ENCODE measurements at places on chromosomes 2 and 18. TPM values are rescaled to one million over a fixed set of nuclear protein-coding genes. Genes with fewer than 3 reads are reported as not detected.

The TMEM37 gene
- not detected for total RNA-seq

The KIAA2012 gene
- not detected for total RNA-seq

The SERPINB11 gene
- not detected for total RNA-seq

The PPP4R1 gene
- total RNA-seq, result 107 TPM

The ACMSD gene
- total RNA-seq, result not detected

The EIF5B gene
- 27.1 TPM for total RNA-seq

The ACOXL gene
- total RNA-seq, result not detected

The LRRC30 gene
- total RNA-seq, result not detected

The TCF23 gene
- total RNA-seq, result not detected

The GRHL1 gene
- total RNA-seq, result 1.3 TPM

The LCT gene
- not detected for total RNA-seq

The FAM237A gene
- not detected for total RNA-seq

The HRH4 gene
- total RNA-seq, result under 0.01 TPM

DNA sequence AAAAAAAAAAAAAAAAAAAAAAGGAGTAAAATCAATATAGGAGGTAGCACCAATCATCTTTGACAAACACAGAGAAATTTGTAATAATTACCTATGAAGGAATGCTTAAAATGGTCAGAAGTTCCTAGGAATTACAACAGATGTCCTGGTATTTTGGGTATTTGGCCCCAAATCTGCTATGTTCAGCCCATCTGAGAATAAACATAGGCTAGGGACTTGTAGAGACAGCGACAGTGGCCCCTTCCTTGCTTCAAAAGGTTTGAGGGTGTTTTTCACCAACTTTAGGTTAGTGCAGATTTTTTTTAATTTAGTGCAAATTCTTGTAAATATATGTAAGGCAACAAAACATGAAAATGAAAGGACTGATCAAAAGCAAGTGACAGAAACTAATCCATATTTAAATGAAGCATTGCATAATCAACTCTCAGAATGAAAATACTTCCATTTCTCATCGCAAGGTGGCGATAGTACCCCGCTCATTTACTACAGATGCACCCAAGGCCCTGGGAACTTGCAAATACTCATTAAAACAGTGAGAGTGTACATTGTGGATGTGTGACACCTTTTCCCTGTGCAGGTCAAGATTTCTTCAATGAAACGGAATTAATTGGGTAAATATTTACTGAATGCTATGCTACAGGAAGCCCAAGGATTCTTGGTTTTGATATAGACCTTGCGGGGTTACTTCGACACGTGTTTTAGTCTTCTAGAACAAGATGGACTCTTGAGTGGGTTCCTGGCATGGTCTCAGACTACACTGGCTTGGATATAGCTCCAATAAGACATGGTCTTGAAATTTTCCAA is 44.6 kb downstream of the FAM124B start:
- peak; percentile 78 for DNase-seq

- DNase-seq, result no peak
These were observed 975.1 kb downstream of the BCL11A start for GRCh38 chr2:59578349-59578748.

GRCh38 chr2:173002751-173003541 is 72.7 kb upstream of the MAP3K20 start:
- DNase-seq, result no peak

GRCh38 chr2:43540021-43540779 is 55.6 kb downstream of the THADA start:
- DNase-seq, result peak; percentile 97

- no peak for DNase-seq
These were observed 43.3 kb upstream of the AAK1 start for GRCh38 chr2:69686813-69687212.

DNA sequence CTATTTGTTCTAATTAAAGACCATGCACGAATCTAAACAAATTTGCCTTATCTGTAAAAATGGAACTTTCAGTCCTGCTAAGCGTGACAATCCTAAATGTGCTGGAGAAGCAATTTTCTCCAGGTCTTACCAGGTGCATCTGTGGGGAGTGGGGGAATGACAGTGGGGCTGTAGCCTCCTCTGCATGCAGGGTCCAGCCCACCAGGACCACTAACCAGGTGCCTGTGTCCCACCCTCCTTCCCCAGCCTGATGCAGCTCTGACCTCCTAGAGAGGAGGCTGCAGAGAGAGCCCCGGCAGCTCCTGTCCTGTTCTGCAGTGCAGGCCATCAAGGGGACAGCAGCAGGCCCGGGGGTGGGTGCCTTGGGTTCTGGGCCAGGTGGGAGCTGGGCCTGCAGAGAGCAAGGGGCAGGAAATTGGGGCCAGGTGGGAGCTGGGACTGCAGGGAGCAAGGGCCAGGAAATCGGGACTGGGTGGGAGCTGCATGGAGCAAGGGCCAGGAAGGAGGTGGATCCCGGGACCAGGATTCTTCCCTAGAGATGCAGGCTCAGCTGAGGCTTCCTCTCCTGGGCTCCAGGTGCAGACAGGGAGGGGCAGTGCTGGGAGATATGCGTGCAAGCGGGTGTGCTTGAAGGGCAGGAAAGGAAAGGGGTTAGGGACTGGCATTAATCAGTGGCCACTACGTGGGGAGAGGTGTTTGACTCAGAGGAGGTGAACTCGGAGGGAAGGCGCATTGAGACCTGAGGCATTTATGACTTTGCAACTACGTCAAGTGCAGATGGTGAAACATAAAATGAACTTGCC is 185.3 kb downstream of the ANKRD30B start:
- no peak for DNase-seq

GRCh38 chr2:215881582-215881981 is 131.8 kb downstream of the MREG start:
- peak; percentile 62 for DNase-seq

DNA sequence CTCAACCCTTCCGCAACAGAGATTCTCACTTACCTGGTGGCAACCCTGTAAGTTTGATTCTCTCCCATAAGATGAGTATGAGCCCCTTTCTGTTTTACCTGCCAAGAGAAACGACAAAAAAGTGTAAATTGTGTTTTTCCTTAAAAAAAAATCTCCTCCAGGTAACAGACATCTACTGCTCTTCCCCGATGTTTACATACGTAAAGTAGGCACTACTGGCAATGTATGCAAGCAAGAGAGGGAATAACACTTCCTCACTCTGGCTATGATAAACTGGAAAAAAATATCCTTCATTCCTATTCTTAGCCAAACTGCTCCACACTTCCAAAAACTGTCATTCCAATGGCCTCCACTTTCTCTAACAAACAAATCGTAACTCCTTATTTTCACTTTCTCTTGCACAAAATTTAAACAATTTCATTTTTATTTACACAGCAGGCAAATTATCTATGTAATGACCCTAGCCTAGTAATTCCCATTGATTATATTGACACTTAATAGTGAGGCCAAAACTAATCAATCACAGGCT is 184.5 kb downstream of the TCF4 start:
- peak; percentile 57 for DNase-seq

DNA sequence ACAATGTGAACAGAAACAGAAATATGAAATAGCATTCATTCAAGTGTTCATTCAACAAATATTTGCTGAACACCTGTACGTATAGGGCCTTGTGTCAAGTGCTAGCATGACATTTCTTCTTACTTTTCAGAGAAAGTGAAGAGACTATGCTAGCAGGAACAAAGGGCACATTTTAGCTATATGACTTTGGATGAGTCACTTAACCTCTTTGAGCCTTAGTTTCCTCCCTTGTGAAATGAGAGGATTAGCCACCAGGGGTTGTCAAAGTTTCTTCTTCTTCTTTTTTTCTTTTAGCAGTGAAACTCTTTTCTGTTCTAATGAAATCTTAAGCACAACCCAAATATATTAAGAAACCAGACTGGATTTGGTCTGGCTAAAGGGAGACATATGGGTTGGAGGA is 53.1 kb downstream of the FIGN start:
- peak; percentile 55 for DNase-seq

- DNase-seq, result no peak
These were observed 2.3 kb downstream of the C1QL2 start for GRCh38 chr2:119156105-119156890.

GRCh38 chr18:55101458-55101824 is 142.2 kb upstream of the CCDC68 start:
- DNase-seq, result no peak

DNA sequence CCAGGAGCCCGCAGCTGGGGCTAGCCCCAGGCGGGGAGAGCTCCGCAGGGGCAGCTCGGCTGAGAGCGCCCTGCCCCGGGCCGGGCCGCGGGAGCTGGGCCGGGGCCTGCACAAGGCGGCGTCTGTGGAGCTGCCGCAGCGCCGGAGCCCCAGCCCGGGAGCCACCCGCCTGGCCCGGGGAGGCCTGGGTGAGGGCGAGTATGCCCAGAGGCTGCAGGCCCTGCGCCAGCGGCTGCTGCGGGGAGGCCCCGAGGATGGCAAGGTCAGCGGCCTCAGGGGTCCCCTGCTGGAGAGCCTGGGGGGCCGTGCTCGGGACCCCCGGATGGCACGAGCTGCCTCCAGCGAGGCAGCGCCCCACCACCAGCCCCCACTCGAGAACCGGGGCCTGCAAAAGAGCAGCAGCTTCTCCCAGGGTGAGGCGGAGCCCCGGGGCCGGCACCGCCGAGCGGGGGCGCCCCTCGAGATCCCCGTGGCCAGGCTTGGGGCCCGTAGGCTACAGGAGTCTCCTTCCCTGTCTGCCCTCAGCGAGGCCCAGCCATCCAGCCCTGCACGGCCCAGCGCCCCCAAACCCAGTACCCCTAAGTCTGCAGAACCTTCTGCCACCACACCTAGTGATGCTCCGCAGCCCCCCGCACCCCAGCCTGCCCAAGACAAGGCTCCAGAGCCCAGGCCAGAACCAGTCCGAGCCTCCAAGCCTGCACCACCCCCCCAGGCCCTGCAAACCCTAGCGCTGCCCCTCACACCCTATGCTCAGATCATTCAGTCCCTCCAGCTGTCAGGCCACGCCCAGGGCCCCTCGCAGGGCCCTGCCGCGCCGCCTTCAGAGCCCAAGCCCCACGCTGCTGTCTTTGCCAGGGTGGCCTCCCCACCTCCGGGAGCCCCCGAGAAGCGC is 15.0 kb upstream of the GMPPA start:
- DNase-seq, result no peak

- peak; percentile 17 for DNase-seq
These were observed 866.5 kb upstream of the VRK2 start for GRCh38 chr2:57180042-57180567.

DNA sequence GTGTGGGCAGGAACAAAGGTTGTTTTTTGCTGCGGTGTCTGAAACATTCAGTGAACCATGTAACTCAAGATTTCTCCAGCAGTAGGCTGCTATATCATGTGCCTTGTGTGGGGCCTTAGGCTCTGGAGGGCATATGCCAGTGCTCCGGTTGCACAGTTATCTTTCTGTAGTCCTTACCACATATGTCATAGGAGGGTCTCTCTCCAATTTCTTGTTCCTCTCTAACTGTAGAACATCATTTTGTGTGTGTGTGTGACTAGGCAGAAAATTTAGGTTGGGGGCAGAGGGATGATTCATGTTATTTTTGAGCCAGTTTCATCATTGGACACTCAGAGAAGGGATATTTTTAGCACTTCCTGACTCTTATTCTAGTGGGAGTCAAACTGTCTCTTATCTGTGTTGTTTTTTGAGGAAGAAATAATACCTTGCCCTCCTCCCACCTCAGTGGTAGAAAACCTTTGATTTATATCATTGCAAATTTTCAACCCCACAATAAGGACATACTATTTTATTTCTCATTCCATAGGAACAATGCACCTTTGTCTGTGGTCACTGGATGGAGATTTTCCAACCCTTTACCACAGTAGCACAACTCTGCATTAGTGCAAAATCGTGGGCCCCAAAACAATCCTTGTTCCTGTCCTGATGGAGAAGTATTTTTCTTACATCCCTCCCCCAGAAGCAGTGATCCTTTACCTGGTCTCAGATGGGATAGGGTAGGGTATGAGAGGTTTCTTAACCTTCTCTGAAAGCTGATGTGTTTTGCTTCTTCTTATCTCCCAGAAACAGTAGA is 113.9 kb downstream of the CCDC74A start:
- peak; percentile 31 for DNase-seq

DNA sequence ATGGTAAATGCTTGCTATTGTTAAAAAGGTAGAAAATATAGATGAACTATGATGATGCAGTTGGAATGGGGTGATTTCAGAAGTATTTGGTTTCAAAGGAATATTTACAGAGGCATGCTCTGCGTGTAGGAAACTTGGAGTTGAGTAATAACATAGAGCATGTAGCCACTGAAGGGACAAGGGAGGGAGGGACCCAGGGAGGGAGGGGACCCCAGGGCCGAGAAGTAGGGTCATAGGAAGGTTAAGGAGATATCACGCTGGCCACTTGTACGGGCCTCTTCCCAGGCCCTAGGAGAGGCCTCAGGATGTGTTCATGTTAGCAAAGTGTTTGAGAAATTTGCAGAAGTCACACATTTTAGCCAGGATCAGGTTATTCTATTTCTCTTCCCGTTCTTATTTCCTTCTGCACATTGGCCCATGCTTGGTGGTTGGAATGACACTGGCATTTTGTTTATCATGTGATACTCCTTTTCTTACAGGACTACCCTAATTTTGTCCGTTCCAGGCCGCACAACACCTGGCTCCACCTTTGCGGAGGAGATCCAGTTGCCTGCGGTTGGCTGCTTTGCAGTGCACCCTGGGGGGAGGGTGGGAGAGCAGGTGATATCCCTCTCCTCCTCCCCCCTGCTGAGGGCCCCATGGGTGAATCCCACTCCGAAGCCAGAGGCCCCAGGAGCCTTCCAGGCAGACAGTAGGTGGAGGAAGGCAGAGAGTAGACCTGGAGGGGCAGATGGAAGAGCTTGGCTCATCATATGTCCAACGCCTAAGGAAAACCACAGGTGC is 16.9 kb upstream of the ACKR3 start:
- DNase-seq, result no peak

- no peak for DNase-seq
These were observed 155.7 kb upstream of the SH3BP4 start for GRCh38 chr2:234796045-234796591.

- DNase-seq, result no peak
These were observed 3.9 kb downstream of the SKOR2 start for GRCh38 chr18:47247416-47248114.

GRCh38 chr2:24231461-24231881 is 56.6 kb downstream of the FAM228A start:
- peak; percentile 8 for DNase-seq

Data from fibroblast of the aortic adventitia (primary cell).